ENCODE measurements at places on chromosomes 12 and 14.

GRCh38 chr12:130791629-130792028 lies 47.4 kb downstream of the STX2 start:
- no peak for DNase-seq

DNA sequence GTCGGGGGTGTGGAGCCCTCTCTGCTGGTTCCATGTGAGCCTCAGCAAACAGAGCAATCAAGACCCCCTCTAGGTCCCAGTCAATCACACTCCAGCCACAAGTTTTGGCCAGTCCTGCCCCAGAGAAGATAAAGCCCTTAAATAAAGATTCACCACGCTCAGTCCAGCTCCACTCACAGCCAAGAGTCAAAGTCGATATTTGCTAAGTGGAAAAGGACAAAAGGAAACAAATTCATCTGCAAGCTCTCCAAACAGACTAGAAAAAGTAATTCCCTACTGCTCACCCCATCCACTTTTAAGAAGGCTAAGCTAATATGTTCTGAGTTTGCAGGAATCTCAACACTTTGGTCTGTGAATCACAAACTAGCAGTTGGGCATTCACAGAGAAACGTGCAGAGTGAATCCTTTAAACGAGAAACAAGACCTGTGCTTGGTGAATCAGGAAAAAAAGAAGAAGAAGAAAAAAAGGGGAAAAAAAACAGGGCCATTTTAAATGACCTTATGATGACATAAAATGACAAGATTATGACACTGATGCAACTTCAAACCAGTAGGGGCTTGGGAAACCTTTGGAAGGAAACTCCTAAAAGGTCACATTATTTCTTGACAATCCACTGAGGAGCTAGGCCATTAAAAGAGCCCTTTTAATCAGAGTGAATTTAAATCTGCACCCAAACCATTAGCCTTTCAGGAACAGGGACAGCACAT lies 41.8 kb upstream of the FOXN3 start:
- DNase-seq, result no peak

DNA sequence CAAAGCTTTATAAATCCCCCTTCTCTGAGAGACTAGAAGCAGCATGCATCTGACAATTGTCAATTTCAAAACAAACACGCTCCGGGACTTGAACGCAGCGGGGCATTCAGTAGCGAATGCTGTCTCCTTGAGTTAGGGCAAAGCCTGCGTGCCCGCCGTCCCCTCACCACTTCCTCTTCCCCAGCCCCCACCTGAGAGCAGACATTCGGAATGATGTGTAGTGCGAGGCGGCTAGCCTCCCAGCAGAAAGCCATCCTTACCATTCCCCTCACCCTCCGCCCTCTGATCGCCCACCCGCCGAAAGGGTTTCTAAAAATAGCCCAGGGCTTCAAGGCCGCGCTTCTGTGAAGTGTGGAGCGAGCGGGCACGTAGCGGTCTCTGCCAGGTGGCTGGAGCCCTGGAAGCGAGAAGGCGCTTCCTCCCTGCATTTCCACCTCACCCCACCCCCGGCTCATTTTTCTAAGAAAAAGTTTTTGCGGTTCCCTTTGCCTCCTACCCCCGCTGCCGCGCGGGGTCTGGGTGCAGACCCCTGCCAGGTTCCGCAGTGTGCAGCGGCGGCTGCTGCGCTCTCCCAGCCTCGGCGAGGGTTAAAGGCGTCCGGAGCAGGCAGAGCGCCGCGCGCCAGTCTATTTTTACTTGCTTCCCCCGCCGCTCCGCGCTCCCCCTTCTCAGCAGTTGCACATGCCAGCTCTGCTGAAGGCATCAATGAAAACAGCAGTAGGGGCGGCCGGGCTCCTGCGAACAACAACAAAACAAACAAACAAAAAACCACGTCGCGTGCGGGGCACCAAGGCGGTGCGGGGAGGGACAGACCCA lies 2.2 kb downstream of the PRMT8 start:
- DNase-seq, result no peak

DNA sequence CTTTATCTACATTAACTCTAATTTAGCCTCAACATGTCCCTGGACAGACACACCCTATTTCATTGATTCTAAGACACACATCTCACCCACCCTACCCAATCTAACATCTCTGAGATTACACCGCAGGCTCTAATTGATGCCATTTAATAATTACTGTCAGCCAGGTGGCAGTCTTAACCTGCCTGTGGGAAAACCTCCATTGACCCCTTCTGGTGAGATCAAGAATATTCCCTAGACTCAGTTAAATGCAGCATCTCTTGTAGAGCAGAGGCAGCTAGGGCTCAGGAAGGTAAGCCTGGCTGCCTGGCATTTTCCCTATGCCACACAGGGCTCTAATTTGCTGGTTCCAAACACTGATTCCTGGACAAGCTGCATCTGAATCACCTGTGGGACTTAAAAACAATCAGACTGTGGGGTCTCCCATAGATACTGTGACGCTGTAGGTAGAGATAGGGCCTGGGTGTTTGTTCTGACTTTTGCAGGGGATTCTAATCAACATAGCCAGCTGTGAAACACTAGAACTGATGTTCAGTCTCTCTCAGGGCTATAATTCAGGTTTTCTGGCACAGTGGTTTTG lies 14.3 kb downstream of the MCRS1 start:
- no peak for DNase-seq

DNA sequence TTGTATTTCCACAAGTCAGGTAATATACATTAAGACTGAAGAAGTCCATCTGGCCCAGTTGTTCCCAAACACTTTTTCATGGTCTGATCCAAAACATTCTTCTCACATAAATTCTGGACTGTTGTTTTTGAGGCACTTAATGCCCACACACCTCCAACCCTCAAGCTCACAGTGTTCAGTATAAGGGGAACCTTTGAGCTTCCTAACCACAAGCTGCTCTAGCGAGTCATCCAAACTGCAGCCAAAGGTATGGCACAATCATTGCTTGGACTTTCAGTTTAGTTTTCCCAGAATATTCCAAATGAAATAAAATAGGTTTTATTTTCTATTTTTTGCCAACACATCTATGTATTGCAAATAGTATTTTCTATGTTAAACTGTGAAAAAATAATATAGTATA lies 103.0 kb downstream of the PUS7L start:
- no peak for DNase-seq
